ENCODE measurements at places on chromosomes 4 and X.

- no peak for DNase-seq
- H3K27ac ChIP-seq = no peak overlapping the region
- peaks cover 17% of the 10 kb centered on the region for H3K36me3 ChIP-seq
- no peaks in the 10 kb centered on the region for H3K27me3 ChIP-seq
Measured at GRCh38 chrX:155048977-155049619, 21.8 kb downstream of the CMC4 start.

GRCh38 chr4:130705023-130705422 is 1609.1 kb downstream of the C4orf33 start:
- no peak overlapping the region for H3K4me3 ChIP-seq
- no peaks in the 10 kb centered on the region for H3K36me3 ChIP-seq
- H3K4me1 ChIP-seq = peaks cover 5% of the 10 kb centered on the region

GRCh38 chr4:60865273-60865672 is 334.9 kb upstream of the ADGRL3 start:
- H3K27me3 ChIP-seq = peaks cover 3% of the 10 kb centered on the region
- no peak overlapping the region for H3K27ac ChIP-seq
- no peaks in the 10 kb centered on the region for H3K36me3 ChIP-seq
- no peak overlapping the region for H3K4me3 ChIP-seq

- H3K27me3 ChIP-seq = no peaks in the 10 kb centered on the region
- no peak overlapping the region for H3K4me3 ChIP-seq
- no peak for DNase-seq
Measured at GRCh38 chr4:133081246-133081645, 67.8 kb upstream of the PCDH10 start.

DNA sequence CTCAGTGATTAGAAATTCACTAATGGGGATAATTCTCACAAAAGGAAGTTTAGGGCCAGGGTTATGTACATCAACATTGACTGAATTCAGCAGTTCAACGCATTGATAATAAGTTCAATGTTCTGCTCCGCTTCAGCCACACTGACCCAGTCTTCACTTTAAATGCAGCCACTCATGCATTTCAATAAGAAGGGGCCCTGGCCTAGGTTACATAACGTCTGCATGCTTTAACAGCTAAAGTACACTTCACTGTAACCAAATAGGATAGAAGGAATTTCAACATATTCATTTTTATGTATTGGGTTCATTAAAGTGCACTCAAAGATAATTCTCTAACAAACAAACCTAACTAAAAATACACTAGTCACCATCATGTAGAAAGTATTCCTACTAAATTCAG is 12.8 kb upstream of the TSPAN7 start:
- DNase-seq = no peak
- no peak overlapping the region for H3K4me3 ChIP-seq
- no peaks in the 10 kb centered on the region for H3K36me3 ChIP-seq
- H3K4me1 ChIP-seq = no peaks in the 10 kb centered on the region
- H3K27ac ChIP-seq = no peak overlapping the region
- no peaks in the 10 kb centered on the region for H3K27me3 ChIP-seq

- DNase-seq = no peak
- no peak overlapping the region for H3K27ac ChIP-seq
- H3K36me3 ChIP-seq = peaks cover 6% of the 10 kb centered on the region
- H3K4me3 ChIP-seq = no peak overlapping the region
- H3K27me3 ChIP-seq = no peaks in the 10 kb centered on the region
- H3K4me1 ChIP-seq = peaks cover 23% of the 10 kb centered on the region
Measured at GRCh38 chr4:181162266-181162665, 1080.9 kb upstream of the TENM3 start.

- no peaks in the 10 kb centered on the region for H3K36me3 ChIP-seq
- no peaks in the 10 kb centered on the region for H3K4me1 ChIP-seq
- no peaks in the 10 kb centered on the region for H3K27me3 ChIP-seq
Measured at GRCh38 chrX:50514811-50515210, 44.2 kb upstream of the DGKK start.

DNA sequence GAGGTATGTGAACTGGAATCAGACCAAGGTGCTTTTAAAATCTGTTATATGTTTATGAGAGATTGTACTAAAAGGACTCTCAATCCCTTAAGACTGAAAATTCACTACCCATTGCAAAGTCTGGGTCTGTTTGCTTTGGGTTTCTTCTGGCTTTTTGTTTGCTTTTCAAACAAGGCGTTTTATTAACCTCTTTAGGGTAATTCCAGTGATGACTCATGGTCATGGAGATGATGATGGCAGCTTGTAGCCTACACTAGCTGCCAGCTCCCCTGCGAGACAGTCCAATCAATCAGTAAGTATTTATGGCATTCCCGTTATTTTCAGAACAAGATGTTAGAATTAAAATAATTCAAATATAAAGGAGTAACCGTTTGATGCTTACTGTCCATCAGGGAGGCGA is 643.8 kb upstream of the FTHL17 start:
- no peak overlapping the region for H3K27ac ChIP-seq
- H3K27me3 ChIP-seq = no peaks in the 10 kb centered on the region
- no peaks in the 10 kb centered on the region for H3K36me3 ChIP-seq
- no peak overlapping the region for H3K4me3 ChIP-seq

GRCh38 chrX:43316146-43316545 is 340.0 kb upstream of the MAOA start:
- H3K4me1 ChIP-seq = no peaks in the 10 kb centered on the region
- no peak overlapping the region for H3K4me3 ChIP-seq
- H3K36me3 ChIP-seq = no peaks in the 10 kb centered on the region

GRCh38 chrX:9110808-9111207 is 76.9 kb upstream of the FAM9B start:
- H3K36me3 ChIP-seq = no peaks in the 10 kb centered on the region
- no peak for DNase-seq
- H3K4me1 ChIP-seq = no peaks in the 10 kb centered on the region
- peaks cover 2% of the 10 kb centered on the region for H3K27me3 ChIP-seq

DNA sequence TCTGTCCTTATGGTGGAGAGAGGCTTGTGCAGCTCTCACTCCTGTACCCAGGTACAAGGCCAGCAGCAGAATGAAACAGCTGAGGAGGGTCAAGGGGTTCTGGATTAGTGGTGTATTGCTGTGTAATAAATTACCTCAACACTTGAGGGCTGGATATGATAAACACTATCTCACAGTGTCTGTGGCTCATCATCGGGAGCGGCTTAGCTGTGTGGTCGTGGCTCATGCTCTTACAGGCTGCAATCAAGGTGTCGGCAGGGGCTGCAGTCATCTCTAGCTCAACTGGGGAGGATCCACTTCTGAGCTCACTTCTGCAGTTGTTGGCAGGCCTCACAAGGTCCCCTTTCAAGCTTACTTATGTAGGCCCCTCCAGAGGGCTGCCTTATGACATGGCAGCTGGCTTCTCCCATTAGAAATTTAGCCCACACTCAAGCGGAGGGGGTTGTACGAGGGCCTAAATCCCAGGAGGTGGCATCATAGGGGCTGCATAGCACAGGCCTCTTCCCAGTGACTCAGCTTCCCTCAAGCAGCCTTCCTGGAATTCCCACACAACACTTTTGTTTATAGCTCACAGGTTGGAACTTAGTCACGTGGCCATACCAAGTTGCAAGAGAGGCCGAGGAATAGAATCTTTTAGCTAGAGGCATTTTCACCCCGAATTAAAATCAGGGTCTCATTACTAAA is 148.2 kb upstream of the RPS6KA3 start:
- no peak overlapping the region for H3K4me3 ChIP-seq
- H3K4me1 ChIP-seq = no peaks in the 10 kb centered on the region
- no peak for DNase-seq

DNA sequence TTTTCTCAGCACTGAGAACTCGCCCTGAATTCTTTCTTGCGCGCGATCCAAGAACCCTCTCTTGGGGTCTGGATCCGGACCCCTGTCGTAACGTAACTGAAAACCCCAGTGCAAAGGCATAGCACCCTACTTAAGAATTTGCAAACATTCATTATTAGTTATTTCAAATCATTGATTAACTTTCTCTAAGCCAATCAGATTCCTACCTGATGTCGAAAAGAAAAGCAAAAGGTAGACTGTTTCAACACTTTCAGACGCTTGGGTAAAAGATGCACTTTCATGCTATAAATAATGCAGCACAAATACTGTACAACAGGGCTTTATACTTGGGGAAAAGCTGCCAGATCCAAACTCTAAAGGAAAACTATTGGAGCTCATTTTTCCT is 817 bp upstream of the WDR19 start:
- H3K27me3 ChIP-seq = no peaks in the 10 kb centered on the region
- no peak overlapping the region for H3K27ac ChIP-seq
- no peaks in the 10 kb centered on the region for H3K36me3 ChIP-seq
- H3K4me3 ChIP-seq = no peak overlapping the region
- no peak for DNase-seq

GRCh38 chr4:152392079-152392478 is 143.8 kb downstream of the FBXW7 start:
- H3K27ac ChIP-seq = no peak overlapping the region
- H3K4me3 ChIP-seq = no peak overlapping the region
- no peaks in the 10 kb centered on the region for H3K4me1 ChIP-seq
- H3K36me3 ChIP-seq = no peaks in the 10 kb centered on the region
- no peak for DNase-seq
- H3K27me3 ChIP-seq = no peaks in the 10 kb centered on the region

DNA sequence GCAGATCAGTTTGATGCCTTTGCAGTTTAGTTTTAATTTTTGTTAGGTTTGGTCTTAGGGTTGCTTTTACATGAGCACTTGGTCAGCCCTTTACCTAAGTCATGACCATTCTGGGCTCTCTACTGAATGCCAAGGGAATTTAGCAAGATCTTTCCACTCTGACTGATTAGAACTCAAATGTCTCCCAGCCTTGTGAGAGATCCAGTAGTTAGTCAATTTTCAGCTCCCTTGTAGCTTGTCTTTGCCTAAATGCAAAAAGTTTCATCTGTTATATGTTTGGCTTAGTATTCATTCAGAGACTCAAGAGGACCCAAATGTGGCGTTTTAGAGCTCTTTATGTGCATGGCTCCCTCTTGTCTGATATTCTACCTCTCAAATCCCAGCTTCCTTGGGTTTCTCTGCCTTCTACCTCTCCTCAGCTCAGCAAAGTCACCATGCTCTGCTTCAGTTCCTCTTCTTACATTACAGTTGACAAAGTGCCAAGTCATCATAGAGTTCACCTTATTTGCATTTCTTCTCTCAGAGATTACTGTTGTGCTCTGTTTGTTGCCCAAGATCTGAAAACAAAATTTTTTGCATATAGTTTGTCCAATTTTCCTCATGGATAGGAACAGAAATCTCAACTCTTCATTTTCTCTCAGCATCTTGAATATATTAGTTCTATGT is 17.5 kb upstream of the JAKMIP1 start:
- H3K36me3 ChIP-seq = no peaks in the 10 kb centered on the region
- no peak overlapping the region for H3K4me3 ChIP-seq
- peaks cover 64% of the 10 kb centered on the region for H3K27me3 ChIP-seq
- no peak for DNase-seq
- no peak overlapping the region for H3K27ac ChIP-seq

DNA sequence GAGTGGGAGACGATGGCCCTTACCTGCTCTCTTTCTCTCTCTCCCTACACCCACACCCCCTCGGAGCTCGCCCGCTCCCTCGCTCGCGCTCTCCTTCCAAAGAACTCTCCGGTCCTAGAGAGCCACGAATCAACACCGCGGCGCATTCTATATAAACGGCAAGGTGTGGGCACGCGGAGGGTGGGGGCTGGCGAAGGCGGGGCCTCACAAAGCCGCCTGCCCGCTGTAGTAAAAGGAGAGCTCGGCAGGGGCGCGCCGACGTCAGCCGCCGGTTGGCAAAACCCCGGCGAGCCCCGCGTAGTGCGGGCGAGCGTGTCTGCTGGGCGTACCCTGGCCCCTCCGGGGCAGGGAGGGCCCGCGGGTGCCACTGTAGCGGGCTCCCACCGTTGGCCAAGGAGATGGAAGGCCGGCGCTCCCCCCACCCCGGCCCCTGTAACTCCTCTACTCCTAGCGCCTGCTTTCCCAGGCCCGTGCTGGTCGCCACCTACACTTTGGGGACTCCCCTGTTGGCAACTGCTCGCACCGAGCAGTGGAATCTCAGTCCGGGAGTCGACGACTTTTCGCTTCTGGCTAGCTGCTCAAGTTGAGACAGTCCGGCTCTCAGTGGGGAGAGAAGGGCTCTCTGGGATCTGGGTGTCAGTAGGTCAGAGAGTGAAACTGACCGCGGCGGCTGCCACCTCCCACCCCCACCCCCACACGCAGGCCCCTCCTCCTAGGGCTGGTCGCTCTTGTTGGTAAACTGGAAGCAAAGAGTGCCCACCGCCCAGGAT is 325.5 kb upstream of the F9 start:
- peaks cover 89% of the 10 kb centered on the region for H3K27me3 ChIP-seq
- H3K4me1 ChIP-seq = peaks cover 12% of the 10 kb centered on the region
- peak overlapping the region; percentile 92 for H3K27ac ChIP-seq
- H3K36me3 ChIP-seq = no peaks in the 10 kb centered on the region

DNA sequence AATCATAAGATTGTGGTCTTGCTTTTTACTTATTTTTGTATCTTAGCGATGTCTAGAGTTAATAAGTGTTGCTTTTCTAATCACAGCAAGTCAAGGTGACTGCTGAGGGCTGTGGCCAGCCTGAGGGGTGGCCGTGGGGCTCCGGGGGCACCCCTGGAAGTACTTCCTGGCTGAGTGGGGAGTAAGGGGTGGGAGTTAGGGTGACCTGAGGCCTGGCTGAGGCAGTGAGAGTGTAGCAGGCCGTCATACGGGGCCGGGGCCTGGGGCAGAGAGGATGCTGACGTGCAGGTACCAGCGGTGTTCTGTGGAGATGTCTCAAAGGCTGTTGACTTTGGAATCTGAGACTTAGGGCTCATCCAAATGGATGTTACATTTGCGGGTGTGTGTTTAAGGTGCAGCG is 29.3 kb downstream of the PIGG start:
- no peaks in the 10 kb centered on the region for H3K4me1 ChIP-seq
- peaks cover 18% of the 10 kb centered on the region for H3K36me3 ChIP-seq
- H3K27me3 ChIP-seq = no peaks in the 10 kb centered on the region
- no peak for DNase-seq
- H3K27ac ChIP-seq = no peak overlapping the region

DNA sequence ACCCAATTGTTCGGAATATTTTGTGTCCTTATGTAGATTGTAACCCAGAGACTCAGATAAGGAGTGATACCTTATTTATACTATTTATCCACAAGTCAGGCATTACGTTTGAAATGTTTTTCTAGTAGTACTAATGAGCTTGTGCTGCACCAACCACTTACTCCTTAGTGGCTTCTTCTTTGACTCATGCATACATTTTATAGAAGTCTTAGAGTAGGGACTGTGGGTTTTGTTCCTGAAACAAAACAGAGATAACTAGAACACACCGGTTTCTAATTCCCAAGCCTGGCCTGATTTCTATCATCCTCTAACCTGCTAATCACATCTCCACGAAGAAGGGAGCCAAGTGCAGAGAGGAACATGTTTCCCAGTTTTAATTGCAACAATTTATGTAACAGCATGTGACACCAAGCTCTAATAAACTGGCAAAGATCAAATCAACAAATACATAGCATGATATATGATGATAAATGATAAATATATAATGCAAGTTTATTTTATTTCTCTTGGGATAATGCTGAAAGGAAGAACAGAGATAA is 32.3 kb downstream of the MGARP start:
- no peaks in the 10 kb centered on the region for H3K36me3 ChIP-seq
- no peak overlapping the region for H3K27ac ChIP-seq
- H3K4me1 ChIP-seq = peaks cover 4% of the 10 kb centered on the region
- DNase-seq = no peak
- H3K4me3 ChIP-seq = no peak overlapping the region
- H3K27me3 ChIP-seq = no peaks in the 10 kb centered on the region
